Activated CD4-positive, alpha-beta memory T cell treated with anti-CD3 and anti-CD28 coated beads for 36 hours (primary cell): ENCODE measurements at places on chromosomes 6 and 20.

GRCh38 chr6:150991487-150991886, 126.0 kb downstream of the MTHFD1L start:
- DNase-seq: no peak

DNA sequence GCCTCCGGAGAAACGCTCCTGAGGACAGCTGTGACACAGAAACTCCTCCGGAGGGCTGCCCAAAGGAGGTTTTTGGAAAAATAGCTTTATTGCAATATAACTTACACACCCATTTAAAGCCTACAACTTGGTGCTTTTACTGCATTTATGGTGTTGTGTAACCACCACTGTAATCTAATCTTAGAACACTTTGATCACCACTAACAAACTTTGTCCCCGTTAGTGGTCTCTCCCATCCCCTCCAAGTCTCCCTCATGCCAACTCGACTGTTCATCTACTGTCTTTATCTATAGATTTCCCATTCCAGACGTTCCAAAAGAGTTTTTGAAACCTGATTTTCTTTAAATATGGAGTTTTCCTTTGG, 62.8 kb downstream of the SYNJ2 start:
- DNase-seq: no peak

DNA sequence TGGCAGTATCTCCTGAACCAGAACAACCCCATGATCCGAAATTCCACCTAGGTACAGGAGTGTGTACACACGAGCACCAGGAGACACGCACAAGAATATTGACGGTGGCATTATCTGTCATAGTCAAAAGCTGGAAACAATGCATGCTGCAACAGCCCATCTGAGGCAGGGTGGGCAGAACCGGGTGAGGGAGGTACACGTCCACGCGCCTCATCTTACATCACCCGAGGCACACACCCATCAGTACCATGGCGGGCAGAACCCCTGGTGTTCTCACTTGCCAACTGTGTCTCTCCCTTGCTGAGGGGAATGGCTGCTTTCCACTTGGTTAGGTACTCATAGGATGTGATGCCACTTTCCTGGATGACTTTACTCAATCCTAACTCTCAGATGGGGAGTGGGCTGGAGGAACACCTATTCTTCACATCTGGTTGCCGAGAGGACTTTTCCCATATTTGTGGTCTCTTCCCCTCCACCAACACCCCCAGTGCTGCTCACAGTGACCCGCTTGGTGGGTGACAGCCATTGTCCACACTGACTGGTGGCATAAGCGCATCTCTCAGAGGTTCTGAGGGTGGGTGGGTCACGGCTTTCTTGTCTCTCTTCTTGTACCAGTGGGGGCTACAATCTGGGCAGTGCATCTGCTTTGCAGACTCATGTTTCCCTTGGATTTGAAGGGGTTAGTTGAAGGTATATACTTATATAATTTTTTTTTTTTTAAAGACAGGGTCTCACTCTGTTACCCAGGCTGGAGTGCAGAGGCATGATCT, 13.5 kb downstream of the PPP1R3G start:
- DNase-seq: no peak

GRCh38 chr6:7241709-7242645, 71.0 kb downstream of the SSR1 start:
- DNase-seq: no peak

DNA sequence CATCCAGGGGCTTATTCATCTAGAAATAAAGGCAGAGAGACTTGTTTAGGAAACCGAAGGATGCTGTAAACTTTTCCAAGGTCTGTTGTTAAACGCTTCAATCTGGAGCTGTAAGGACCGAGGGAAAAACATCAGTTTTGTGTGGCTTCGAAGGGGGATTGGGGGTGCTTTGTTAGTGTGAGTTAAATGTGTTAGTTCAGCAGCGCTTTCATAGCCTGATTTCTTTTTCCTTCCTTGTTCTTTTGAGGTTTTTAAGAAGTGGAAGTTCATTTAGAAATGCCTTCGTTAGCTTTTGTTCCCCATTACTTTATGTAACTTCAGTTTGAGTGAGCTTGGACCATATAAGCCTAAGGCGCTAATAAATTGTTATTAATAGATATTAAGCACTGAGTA, 1.5 kb downstream of the ANKS1A start:
- no peak for DNase-seq

DNA sequence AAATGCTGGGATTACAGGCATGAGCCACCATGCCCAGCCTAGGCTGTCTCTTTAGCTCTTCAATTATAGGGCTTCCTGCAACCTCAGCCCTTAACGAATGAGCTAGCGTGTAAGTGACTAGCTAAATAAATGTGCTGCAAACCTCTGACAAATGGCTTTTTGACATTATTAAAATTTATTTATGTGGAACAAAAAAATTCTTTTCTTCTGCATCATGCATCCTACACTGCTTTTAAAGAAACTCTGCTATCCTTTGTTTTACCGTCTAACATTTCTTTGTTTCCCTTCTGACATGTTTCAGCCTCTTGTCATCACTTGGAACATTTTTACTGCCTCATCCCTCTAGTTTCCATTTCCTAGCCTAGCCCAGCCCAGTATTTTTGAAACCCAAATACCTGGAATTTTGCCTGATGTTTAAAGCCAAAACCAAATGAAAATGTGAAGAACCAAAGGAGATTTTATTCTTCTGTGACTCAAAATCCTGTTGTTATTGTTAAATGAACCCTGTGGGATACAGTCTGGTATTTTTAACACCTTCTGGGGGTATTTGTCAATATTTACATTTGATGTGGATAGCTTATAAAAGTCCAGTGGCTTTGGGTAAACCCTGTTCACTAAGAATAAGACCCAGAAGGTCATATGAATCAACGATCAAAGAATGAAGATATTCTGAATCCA, 9.5 kb downstream of the NT5E start:
- DNase-seq: no peak

DNA sequence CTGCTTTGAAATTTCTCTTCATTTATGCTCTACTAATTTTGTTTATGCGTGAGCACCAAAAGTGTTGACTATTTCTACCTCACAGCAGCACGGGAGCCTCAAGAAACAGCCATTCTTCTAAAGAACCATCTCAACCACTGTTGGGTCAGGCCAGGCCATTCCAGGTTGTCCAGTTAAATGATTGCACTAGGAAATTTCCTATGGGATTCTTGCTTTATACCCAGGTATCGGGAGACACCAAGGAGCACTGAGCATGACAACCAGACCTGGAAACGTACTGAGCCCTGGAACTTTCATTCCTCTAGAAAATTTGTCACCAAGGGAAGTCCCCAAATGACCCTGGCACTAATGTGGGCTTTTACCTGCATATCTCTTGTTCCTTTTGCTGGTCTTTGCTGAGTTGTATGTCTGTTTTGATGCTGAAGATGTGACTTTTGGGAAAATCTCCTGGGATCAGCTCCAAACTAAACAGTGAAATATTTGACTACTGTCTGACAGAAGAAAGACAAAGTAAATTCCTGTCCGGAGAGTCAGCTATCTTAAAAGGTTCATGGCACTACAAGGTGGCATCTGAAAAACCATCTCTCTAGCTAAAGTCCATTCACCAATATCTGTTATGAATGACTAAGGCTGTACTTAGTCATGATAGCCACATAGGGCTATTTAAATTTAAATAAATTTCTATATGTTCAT, 70.5 kb downstream of the SNAP25 start:
- no peak for DNase-seq

- DNase-seq: no peak
Observed at GRCh38 chr6:107642095-107642860, 152.4 kb downstream of the SOBP start.

- peak; percentile 21 for DNase-seq
Observed at GRCh38 chr6:34362909-34363680, 29.4 kb downstream of the NUDT3 start.

DNA sequence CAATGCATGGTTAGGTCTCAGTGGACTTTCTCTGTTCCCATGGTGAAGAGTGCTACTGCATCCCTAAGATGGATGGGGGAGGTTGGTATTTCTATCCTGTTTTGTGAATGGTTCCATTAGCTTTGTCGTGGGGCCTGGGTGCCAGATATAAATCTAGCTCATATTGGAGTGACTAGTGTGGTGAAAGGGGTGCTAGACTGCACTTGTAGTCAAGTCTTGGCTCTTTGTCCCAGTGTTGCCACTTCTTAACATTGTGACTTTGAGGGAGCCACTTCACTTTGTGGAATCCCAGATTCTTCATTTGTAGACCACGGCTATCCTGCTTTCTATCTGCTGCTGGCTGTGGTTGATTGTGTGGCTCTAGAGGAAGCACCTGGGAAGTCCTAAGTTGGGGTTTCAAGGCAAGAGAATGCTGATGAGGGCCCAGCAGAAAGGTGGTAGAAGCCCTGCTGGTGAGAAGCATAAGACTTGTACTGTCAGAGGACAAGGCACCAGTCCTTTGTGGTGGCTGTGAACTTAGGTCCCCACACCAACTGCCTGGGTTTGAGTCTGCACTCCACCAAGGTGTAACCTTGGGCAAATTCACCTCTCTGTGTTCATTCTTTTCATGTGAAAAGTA, 44.1 kb downstream of the VAPB start:
- DNase-seq: no peak

DNA sequence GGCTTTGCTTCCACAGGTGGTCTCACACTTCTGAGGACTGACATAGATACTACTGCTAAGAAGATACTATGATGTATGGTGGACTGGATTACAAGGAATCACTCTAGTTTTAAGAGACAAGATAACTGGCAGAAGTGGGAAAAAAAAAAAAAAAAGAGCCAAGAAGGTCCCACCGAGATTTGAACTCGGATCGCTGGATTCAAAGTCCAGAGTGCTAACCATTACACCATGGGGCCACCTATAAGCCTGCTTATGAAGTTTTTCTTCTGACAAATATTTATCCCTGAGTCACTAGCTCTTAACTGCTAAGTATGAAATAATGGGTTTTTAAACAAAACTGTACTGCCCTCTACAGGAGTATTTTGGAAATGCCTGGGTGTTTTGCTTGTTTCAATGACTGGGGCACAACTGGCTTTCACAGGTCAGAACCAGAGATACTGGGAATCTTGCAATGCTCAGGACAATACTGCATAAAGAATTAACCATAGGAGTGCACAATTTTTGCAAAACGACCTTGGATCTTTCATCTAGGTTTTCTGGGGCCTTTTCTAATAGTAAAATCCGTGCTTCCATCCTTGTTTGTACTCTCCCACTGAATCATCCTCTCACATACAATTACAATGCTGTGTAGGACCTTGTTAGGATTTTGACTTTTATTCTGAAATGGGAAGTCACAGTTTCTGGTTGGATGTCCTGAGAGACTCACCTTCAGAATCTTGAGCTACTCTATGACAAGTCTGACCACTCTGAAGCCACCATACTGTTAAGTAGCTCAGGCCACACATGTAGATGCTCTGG, 116.3 kb downstream of the OR2B2 start:
- peak; percentile 39 for DNase-seq

DNA sequence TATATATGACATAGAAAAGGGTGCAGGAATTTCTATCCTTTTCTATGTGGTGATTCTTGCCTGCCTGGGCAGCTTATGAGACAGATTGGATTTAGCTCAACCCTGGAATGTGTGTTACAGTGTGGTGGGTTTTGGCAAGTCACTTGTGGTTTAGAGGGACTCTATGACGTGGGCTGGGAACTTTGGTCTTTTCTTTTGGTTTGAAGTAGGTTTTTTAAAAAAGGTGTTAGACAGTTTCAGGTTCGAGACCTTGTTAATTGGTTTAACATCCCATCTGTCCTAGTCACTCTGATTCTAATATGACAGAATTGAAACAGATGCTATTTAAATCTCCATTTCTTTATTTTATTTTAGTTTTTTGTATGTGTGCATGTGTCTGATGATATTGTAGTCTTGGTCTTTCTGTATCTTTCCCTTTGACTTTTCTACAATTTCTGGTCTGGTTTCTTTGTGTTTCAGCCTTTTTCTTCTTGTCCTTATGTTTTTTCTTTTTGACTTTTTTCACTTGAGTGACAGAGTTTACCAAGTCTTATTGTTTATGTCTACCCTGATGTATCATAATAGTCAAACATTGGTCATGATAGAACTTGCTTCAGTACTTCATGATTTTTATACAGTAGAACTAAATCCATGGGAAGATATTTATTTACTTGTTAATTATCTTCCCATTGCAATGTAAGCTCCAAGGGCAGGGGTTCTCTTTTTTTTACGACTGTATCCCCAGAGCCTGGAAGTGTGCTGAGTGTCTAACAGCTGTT, 174.3 kb downstream of the CDKAL1 start:
- DNase-seq: peak; percentile 41

DNA sequence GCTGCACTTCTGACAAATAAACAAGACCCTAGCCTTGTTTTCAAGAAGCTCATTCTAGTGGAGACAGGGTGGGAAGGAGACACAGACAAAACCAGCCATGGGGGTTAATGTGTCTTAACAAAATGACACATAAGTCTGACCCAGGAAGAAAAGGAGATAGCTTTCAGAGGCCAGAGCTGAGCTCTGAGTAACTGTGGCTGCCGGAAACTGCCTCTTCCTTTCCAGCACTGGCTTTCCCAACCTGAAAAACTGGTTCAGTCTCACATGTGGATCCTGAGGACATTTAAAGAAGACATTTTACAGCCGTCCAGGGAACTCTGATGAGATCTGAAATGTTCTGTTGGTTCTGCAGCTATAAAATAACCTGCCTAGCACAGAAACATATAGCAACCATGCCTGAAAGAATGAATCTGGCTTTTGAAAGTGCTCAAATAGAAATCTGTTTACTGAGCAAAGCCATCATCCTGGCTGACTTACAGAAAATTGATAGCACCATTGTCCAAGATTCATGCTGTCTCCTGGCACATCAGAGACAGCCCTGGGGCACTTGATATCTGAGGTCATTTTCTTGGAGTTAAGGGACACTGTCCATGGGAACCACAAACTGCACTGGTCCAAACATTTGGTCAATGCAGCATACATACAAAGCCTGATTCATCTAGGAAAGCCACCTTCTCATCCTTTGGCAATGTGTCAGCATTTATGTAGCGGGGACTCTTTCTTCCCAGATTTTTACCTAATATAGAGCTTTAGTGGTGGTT, 83.2 kb upstream of the PAX1 start:
- no peak for DNase-seq

GRCh38 chr6:101878554-101879276, 485.2 kb downstream of the GRIK2 start:
- DNase-seq: no peak

DNA sequence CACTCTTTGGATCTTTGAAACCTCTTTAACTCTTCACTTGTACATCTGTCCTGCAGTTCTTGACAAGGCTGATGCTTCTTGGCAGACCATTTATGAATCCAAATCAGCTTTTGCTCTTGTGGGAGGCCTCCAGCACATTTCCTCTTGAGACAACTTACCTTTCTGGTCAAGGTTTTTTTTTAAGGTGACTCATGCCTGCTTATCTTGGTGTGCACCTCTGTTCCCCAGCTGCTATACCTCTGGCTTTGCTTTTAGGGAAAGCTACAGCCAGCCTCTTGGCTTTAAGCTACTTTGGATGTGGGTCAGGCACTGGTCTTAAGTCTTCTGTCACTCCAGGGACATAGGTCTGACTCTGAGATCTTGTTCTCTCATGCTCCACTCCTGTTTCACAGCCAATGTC, 106.5 kb downstream of the PHF3 start:
- DNase-seq: no peak

DNA sequence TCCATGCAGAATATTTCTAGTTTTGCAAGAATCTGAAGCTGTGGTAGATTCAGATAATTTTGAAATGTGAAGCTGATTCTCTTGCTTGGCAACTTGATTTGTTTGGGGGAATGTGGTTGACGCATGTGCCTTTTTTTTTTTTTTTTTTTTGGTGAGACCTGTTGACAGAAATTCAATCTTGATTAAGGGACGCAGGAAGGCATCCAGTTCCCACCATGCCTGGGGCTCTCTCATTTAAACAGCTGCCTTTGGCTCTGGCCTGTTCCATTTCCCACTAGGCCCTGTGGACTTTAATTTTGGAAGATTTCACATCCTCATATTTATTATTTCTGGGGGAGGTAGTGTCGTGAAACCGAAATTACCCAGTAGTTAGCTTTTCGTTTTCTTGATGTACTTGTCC, 8.6 kb downstream of the TPX2 start:
- no peak for DNase-seq

GRCh38 chr6:38533064-38533463, 106.7 kb downstream of the BTBD9 start:
- DNase-seq: no peak
